ENCODE measurements at places on chromosomes 7 and 10.

GRCh38 chr10:118543714-118544400 lies 51.6 kb downstream of the PRLHR start:
- DNase-seq: peak; percentile 15

DNA sequence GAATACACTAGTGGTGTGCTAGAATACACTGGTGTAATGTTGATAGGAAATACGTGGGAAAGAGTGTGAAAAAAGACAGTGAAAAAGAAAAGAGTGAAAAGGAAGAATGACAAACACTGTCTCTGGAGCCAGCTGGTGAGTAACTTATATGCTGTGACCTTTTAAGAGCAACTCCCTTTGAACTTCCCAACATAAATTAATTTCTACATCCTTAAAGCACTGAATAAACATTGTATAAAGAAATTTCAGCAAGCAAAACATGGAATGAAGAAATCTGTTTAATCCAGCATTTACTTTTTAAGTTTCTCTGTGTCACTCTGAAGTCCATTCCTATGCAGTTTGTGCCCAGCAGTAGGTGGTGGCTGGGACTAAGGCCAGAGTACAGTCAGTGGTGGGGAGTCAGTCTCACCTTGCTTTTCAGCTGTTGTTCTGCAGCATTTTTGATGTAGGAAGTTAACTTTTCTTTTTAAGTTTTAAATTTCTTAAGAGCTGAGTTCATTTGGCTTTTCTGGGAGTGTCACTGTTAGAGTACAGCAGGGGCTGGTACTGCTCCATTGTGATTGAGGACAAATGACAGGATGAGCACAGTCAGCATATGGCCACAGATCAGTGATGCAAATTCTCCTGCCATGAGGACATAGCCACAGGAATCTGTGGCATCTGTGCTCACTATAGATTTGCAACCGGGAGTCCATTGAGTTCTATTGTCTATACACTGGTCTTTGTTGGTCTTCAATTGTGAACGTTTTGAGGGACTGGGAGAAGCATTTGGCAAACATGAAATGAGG lies 321.8 kb downstream of the ZNF248 start:
- DNase-seq: no peak

DNA sequence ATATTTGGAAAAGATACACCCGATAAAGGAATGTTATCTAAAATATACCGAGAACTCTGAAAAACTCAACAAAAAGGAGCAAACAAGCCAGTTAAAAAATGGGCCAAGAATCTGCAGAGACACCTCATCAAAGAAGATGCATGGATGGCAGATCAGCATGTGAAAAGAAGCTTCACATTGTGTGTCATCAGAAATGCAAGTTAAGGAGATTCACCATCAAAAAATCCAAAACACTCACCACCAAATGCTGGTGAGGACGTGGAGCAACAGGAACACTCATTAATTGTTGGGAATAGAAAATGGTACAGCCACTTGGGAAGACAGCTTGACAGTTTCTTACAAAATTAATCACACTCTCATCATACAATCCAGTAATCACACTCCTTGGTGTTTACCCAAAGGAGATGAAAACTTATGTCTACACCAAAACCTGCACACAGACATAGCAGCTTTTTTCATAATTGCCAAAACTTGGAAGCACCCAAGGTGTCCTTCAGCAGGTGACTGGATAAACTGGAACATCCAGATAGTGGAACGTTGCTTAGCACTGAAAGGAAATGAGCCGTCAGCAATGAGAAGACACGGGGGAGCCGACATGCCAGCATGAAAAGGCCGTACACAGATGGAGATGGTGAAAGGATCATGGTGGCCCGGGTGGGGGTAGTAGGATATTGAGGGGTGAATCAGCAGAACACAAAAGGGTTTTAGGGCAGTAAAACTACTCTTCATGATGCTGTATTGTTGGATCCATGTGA lies 27.9 kb upstream of the PWWP2B start:
- DNase-seq: no peak

- no peak for DNase-seq
Measured at GRCh38 chr7:44973610-44974401, 5.0 kb downstream of the MYO1G start.

DNA sequence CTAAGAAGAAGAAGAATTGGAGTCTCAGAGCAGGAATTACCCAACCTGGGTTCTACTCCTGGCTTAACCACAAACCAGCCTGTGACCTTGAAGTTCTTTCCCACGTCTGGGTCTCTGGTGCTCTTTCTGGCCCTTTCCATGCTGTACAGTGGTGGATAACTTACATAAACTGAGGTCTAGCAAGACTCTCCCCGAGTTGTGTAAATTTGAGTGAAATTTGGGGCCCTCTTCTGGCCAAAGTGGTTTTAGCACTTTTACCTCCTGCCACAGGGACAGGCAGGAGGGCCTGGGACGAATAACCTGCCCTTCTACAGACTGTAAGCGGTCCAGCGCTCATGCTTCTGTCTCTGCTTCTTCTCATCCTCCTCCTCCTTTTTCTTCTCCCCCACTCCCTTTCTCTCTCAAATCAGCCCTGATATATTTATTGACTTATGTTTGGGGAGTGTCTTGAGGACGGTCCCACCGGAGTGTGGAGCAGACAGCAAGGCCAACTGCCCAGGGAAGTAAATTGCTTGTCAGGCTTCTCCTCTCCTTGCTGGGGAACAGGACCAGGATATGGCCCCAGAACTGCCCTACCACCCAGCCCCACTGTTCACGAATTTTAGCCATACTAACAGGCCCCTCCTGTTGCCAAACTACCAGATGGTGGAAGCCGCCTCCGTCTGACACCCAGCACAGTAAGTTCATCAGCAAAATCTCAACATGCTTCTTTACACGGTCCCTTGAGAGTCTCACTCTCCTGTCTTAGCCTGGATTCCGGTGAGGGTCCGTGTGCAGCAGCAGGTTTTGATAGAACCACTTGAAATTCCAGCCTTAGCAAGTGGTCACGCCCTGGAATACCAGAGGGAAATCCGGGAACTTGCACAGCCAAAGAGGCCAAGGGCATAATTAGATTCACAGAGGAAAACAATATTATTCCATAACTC lies 4.0 kb upstream of the SH3PXD2A start:
- DNase-seq: peak; percentile 43

DNA sequence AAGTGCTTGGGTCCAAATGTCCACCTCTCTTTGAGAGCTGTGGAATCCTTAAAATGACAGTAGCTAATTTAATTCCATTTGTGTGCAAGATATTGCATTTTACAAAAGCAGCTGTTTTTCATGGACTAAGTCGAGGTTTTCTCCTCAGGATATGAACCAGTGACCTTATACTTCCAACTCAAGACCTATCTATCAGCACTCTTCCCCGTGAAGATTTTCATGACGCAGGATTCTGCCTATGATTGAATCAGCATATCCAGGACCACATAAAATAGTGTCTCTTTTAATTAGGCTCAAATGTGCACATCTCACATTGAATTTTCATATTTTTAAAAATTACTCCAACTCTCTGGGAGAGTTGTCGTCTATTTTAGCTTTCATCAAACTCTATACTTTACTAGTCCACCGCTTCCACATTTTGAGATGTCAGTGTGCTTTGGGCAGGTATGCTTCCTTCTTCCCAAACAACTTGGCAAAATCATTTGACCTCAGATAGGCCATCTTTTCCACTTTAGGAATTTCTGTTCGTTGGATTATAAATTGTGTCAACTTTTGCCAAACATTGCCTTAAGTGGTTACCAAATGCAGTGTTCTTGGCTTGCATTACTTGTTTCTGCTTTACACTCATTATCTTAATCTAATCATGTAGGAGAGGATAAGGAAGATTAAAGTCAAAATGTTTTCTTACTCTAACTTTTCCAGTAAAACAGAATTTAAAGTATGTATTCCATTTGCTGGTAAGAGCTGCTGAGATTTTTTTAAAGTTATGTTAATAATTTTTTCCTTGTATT lies 39.4 kb downstream of the SEMA3A start:
- no peak for DNase-seq

DNA sequence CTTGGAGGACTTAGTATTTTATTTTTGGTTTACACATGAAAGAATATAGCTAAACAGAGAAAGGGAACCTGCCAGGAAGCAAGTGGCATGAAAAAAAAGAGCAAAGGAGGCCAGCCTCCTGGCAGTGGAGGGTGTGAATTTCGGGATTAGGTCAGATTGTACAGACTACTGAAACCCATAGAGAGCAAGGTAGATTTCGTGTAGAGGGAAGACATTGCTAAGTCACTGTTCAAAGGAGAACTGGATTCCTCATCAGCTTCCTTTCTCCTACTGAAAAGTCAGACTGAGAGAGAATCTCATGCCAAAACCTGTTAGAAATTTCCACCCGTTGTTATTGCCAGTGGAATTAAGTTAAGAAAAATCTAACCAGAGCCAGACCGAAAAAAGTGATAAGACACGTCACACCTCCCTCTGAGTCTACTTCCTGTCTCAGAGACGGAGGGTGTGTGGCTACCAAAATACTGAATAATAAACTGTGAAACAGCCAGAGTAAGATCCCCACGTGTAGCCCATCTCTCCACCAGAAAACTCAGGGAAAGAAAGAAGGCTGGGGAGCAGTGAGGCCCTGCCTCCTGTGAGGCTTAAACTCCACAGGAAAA lies 118.8 kb downstream of the SKIDA1 start:
- DNase-seq: no peak

DNA sequence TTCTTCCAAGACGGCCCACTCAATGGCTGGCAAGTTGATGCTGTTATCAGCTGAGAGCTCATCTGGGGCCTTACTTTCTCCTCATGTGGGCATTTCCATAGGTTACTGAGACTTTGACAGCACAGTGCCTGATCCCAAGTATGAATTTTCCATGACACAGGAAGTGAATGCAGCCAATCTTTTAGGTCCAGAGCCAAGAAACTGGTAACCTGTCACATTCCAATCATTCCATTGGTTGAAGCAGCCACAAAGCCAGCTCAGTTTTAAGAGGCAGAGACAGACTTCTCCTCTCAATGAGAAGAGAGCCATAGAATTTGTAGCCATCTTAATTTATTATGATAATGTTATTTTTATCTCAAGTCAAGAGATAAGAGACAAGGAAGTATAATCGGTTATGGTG lies 775.5 kb downstream of the CNTNAP2 start:
- DNase-seq: no peak

DNA sequence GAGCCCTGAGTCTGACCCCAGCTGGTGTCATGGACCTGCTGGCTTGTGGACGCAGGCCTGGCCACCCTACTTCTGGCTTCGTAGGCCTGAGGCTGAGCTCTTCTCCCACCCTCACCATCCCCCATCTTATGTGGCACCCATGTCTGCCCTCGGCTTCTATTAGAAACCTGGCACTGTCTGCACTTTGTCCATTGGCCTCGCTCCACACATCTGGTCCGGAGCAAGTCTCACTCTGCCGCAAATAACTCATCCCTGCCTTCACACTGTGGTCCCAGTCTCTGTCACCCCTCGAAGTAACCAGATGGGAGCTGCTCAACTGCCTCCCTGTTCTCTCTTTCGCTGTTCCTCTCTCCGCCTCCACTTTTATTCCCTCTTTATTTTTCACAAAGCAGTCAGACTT lies 78.6 kb downstream of the TRRAP start:
- DNase-seq: no peak

DNA sequence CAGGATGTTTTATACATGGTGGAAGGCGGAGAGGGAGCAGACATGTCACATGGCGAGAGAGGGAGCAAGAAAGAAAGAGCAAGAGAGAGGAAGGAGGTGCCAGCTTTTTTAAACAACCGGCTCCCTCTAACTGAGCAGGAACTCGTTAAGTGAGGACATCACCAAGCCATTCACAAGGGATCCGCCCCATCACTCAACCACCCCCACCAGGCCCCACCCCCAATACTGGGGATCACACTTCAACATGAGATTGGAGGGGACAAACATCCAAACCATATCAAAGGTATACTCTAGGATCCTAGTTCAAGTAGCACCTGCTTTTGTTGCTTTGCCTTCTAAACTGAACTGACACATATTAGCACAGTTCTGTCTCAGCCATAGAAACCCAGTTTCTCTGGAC lies 141.9 kb upstream of the KLF14 start:
- no peak for DNase-seq

- no peak for DNase-seq
Measured at GRCh38 chr10:66714741-66715140, 211.1 kb upstream of the LRRTM3 start.

GRCh38 chr7:24967696-24968095 lies 12.3 kb downstream of the OSBPL3 start:
- no peak for DNase-seq

- no peak for DNase-seq
Measured at GRCh38 chr7:150686030-150686631, 625 bp downstream of the GIMAP2 start.

- no peak for DNase-seq
Measured at GRCh38 chr7:127819975-127820731, 168.2 kb downstream of the SND1 start.

DNA sequence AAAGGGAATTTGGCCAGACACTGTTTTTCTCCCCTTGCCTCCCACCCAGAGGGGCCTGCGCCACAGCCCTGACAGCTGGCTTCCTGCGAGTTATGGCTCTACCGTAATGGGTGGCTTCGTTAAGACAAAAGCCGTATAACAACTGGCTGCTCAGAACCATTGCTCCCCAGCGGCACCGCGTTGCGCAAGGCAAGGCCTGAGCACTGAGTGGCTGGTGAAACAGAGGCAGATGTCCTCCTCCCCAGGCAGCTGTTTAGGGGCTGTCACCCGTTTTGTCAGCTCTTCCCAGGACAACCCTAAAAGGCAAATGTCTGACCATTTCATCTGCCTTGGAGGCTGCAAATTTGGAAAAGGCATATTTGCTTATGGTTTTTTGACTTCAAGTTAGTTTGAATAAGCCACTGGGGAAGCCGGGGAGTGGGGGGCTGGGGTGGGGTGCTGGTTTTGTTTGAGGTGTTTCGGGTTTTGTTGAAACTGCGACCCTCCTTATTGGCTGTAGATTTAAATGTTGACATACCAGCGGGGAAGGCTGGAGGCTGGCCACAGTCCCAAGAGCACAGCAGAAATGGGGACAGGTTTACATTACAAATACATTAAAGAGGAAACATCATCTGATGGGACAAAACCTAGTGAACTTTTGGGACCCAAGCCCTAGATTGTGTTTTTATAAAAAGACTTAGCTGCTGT lies 681 bp upstream of the SPOCK2 start:
- DNase-seq: no peak

GRCh38 chr10:45387096-45387893 lies 13.3 kb downstream of the ALOX5 start:
- DNase-seq: no peak

DNA sequence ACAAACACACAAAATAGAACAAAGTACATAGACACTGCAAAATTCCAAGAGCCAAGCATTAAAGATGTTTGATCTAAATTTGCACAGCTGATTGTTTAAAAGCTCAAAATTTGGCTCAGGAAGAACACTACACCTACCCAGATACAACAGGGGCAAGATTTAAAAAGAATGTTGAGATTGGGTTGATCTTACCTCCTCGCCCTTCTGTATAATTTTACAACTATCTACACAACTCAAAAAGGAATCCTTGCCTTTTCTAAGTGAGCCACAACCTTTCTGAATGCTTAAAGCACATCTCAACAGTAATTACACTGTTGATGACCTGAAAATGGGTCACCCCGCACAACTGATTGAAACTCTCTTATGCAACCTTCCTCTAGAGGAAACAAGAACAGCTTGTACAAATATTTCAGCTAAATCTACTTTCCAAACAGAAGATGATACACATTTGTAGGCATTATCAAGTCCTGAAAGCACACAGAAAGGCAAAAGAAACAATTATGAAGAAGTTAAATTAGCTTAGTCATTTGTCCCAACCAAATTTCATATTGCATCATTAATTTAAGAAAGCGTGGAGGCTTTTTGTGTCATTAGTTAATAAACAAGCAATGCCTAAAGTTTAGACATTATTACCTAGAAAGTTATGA lies 75.5 kb downstream of the UBE2H start:
- DNase-seq: no peak

Measured in stimulated activated CD4-positive, alpha-beta T cell treated with anti-CD3 and anti-CD28 coated beads, Interleukin-15, amount 100 ng/mL, for 48 hours (primary cell).